Activated CD8-positive, alpha-beta memory T cell treated with anti-CD3 and anti-CD28 coated beads, Interleukin-2, amount 10 ng/mL, durations not matched to agents 7 days and 5 days (primary cell): ENCODE measurements at places on chromosomes 1 and 21. TPM values are rescaled to one million over a fixed set of nuclear protein-coding genes. Genes with fewer than 3 reads are reported as not detected.

Gene NADK
- total RNA-seq, result 97.9 TPM

Gene CYP4A22
- not detected for total RNA-seq

DNA sequence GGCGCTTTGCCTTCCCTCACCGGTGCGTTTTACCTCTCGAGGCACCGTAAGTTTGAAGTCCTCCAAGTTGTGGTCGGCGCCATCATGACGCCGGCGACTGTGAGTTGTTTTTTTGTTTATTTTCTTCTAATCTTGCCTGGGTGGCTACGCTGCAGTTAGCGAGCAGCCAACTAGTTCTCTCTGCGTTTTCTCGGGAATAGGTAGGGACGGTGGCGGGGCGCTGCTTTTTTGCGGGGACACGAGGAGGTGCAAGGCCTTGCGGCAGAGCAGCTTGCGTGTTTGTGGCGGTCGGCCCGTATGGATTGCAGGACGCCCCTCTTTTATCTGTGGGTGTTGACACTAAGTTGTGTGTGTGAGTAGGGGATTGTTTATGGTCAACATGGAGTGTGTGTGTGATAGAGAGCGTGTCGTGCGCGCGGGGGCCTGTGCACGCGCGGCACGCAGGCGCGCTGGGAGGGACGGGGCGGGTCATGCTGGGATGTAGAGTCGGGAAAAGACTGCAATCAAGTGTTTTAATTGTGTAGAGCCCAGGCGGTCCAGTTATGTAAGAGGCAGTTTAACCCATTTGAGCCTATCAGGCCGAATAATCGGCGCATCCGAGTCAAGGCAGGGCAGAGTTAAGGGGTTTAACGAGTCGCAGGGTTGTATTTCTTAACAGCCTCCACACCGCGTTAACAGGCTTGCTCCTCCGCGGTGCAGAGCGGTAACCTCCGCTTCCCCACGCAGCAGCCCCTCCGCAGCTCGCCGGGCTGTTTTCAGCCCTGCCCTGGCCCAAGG lies 1.2 kb upstream of the NEGR1 start:
- no peak overlapping the region for H3K27ac ChIP-seq
- no peaks in the 10 kb centered on the region for H3K36me3 ChIP-seq
- peaks cover 18% of the 10 kb centered on the region for H3K27me3 ChIP-seq

DNA sequence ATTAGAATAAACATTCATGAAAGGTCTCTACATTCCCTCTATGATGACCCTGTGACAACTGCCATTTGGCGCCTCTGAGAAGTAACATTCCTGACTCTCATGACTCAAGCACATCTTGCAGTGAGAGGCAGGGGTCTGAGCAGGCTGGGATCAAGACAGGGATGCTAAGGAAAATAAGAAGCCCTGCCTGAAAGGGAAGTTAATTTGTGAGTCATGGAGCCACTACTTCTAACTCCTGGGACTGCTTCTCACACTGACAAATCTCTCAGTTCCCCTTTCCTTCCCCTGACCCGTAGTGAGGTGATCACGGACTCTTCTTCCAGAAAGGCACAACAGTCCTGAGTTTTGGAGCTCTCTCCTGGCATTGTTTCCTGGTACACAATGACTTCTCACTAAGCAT lies 231.9 kb downstream of the TNR start:
- no peak for DNase-seq
- H3K27me3 ChIP-seq, result peaks cover 53% of the 10 kb centered on the region
- H3K36me3 ChIP-seq, result no peaks in the 10 kb centered on the region
- no peak overlapping the region for H3K27ac ChIP-seq
- H3K4me1 ChIP-seq, result peaks cover 14% of the 10 kb centered on the region
